ENCODE measurements at places on chromosomes 1 and 21. TPM values are rescaled to one million over a fixed set of nuclear protein-coding genes. Genes with fewer than 3 reads are reported as not detected.
A peak's percentile ranks its signal among the peaks of the same experiment; 100 is the strongest.

GON4L gene
- polyA plus RNA-seq, result 42.9 TPM

SIPA1L2 gene
- 1.4 TPM for polyA plus RNA-seq

SLC25A44 gene
- 21.4 TPM for polyA plus RNA-seq

NES gene
- not detected for polyA plus RNA-seq

OR6K3 gene
- not detected for polyA plus RNA-seq

GFI1 gene
- 26.0 TPM for polyA plus RNA-seq

ELAPOR1 gene
- polyA plus RNA-seq, result 15.7 TPM

NGF gene
- polyA plus RNA-seq, result not detected

LAX1 gene
- 47.1 TPM for polyA plus RNA-seq

CD164L2 gene
- polyA plus RNA-seq, result not detected

FMO3 gene
- polyA plus RNA-seq, result not detected

- DNase-seq, result no peak
These were observed 782 bp upstream of the PFKL start for GRCh38 chr21:44299085-44299457.

DNA sequence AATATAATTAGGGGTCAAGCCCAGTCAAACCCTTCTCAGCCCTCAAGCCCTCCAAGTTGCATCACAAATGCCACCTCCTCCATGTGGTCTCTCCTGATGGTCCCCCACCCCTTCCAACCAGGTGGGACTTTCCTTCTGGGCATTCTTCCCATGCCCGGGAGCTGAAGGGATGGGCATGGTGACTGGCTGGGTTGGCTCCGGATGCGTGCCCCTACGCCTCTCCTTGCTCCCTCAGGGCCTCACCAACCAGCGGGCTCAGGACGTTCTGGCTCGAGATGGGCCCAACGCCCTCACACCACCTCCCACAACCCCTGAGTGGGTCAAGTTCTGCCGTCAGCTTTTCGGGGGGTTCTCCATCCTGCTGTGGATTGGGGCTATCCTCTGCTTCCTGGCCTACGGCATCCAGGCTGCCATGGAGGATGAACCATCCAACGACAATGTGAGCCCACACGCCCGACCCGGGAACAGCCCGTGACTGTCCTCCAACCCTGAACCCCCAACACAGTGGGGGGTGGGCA, 7.5 kb downstream of the ATP1A2 start:
- DNase-seq, result no peak

DNA sequence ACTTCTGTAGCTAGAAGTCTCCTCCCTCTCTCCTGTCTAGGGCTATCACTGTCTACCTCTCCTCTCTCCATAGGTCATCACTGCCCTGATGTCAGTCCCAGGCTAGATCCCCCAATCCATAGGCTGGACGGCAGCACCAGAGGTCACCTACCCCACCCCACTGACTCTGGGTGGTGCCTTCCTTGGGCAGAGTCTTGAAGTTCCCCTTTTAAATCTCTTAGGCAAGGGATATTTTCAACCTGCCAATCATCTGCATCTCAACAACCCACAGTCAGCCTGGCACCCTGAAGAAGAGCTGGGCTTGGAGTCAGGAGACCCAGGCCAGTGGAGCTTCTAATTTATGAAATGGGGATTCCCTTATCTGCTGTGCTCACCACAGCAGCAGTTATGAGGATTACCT, 13.2 kb downstream of the MYBPH start:
- no peak for DNase-seq

DNA sequence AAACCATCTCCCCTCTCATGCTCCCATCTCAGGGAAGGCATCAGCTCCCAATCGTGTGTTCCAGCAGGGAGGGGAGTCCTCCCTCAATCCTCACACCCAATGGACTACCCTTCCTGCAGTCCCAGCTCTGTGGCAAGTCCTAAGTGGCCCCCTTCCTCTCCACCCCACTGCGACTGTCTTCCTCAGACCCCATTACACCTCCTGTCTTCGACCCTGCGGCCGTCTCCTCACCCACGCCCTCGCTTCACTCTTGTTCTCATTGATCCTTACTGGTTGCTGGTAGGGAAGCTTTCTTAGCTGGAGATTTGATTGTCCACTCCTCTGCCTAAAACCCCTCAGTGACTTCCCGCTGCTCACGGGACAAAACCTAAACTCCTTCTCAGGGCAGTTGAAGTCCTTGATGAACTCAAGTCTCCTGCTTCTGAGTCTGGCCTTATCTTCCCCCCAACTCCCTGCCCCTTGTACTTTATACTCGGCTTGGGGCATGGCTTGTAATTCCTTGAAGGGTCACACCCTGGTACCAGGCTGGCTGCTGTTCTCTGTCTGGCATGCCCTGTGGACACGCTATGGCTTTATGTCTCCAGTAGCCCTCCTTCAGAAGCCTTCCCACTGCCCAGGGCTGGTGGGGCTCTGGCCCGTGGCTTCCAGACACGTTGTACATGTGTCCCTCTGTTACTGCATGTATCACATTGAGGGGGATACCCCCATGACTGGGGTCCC, 2.3 kb upstream of the EPS8L3 start:
- DNase-seq, result no peak

- DNase-seq, result peak; percentile 10
These were observed 51.0 kb downstream of the GADD45A start for GRCh38 chr1:67735806-67736627.

GRCh38 chr1:117367046-117368025, at the start of gene MAN1A2:
Gene MAN1A2 (plus strand): TSS chr1:117367449. CDS start chr1:117368184, 735 bp downstream.
- DNase-seq, result peak; percentile 81

DNA sequence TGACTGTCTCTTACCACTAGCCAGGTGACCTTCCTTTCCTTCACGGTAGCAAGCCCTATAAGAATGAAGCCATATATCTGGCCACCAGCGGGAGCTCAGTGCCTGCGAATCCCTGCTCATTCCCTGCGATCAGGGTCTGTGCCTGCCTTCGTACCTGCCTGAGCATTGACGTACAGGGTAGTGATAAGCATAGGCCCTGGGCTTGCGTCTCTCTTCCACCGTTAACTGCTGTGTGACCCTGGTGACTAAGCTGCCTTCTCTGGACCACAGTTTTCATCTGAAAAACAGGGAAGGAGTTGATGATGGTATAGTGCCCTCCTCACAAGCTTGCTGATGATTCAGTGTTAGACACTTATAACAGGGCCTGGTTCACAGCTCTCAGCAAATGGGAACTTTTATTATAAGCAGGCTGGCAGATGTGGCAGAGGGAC, 4.1 kb downstream of the ZC3H12A start:
- peak; percentile 58 for DNase-seq

- no peak for DNase-seq
These were observed 133.9 kb downstream of the LMX1A start for GRCh38 chr1:165222580-165222979.

GRCh38 chr21:35933466-35933865, 126.9 kb downstream of the SETD4 start:
- DNase-seq, result no peak

GRCh38 chr1:151539321-151540020, 638 bp upstream of the TUFT1 start:
- DNase-seq, result no peak

GRCh38 chr1:22828484-22829308, 118.1 kb downstream of the EPHB2 start:
- DNase-seq, result no peak

DNA sequence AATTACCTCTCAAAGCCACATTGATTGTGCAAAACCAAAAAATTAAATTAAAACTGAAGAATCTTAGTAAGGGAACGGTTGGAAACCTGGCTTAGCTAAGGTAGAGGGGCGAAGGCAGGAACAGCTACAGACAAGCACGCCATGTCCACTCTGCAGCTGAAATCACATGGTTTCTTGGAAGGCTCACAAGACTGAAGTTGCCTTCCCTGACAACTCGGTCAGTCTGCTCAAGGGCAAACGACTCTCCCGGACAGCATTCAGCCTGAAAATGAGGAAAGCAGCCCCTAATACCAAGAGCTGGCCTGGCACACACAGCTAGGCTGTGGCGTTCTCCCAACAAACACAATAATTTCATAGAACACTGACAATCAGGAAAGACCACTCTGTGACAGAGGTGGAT, 22.7 kb upstream of the BECN2 start:
- DNase-seq, result no peak

DNA sequence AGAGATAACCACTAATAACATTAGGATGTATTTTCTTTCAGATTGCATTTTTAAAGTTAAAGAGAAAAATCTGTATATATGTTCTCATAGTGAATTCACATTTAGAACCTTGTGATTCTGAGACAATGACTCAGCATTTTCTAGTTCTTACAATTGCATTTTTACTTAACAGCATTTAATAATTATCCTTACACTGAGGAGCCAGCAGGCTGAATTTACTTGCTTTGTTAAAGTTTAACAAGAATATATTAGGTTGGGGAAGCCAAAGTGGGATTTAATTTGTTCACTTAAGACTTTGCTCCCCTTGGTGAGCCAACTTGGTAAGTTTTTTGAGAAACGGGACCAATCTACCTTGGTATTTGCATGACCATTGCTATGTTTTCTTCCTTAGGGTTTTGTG, 4.5 kb downstream of the PATJ start:
- no peak for DNase-seq

DNA sequence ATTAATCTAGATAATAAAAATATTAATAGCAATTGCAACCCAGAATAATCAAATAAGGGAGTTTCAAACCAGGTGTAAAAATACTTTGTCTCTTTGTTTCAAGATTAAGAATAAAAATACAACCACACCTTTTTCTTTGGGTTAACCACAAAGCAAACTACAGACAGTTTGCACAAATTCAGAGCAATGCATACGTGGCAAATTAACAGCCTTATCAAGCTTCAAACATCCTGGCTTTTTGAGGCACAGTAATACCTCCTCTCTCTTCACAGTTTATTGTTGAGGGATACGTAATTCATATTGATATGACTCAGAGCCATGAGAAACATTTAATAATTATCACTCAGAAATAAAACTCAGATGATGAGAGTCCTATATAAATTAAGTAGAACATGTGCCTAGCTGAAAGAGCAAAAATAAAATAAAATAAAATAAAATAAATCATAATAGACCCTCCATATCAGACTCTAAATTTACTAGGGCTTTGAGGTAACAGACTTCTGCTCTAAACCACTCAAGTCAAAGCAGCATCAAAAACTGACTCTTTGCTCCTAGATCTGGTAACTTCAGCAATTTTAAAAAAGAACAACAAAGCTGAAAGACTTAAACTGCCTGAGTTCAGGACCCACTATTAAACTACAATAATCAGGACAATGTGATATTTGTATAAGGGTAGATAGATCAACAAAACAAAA, 11.4 kb downstream of the EDEM3 start:
- no peak for DNase-seq

- no peak for DNase-seq
These were observed 41.0 kb downstream of the NEK2 start for GRCh38 chr1:211634461-211634860.

GRCh38 chr1:10528066-10529014, 53.6 kb downstream of the PEX14 start:
- no peak for DNase-seq

GRCh38 chr1:223189903-223190724, 47.1 kb upstream of the TLR5 start:
- peak; percentile 59 for DNase-seq

DNA sequence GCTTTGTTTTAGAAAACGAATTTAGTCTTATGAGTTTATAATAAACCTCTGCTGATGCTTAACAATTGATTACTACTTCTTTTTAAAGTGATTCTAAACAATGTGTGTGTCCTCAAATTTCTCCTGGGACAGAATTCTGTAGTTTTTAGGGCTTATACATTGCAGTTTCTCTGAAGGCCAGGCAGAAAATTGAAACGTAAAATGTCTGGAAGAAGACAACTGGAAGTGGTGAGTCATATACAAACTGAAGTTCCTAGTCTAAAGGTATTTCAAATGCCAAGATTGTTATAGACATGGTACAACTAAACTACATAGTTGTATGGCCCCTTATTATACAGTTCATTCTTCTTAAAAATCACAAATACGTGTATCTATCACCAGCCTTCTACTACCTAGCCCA, 30.5 kb upstream of the RC3H1 start:
- DNase-seq, result no peak

DNA sequence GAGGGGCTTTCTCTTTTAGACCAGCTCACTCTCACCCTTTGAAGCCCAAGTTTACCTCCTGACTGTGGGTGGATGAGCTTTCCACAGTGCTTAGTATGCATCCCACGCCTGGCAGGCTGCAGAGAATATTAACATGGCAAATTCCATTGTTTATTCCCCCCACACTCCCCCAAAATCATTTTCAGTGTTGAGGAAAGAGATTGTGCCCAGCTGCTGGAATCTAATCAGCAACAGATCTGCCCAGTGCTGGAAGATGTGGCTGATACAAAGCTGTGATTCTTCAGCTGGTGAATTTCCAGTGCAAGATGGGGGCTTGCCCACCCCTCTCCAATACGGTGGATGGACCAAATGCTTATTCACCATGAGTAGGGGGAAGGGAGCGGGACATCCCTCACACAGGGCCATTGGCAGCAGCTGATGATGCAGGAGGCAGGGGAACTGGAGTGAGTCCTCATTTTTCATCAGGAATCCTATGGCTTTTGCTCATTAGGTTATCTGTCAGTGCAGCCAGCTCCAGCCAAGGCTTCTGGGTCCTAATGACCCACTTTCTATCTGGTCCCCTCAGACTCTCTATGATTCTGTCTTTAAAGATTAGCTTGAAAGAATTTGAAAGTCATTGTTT, 39.7 kb upstream of the KCNA3 start:
- no peak for DNase-seq

DNA sequence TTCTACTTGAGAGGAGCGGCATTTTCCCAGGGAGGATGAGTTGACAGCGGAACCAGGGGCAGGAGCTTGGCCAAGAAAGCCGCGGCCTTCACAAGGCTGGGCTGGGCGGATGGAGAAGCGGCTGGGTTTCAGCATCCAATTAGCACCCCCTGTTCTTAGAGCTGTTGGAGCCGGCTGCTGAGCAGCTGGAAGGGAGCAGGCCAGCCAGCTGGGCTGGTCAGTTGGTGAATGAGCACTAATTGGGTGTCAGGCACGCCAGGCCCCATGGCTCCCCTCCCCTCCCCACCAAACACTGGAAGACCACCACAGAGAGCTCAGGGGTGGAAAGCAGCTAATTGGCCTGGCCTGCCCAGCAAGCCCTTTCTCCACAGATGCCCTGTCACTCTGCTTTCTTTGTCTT, 245.6 kb downstream of the RRAGC start:
- no peak for DNase-seq
